ENCODE measurements at places on chromosomes 5 and 9. TPM values are rescaled to one million over a fixed set of nuclear protein-coding genes. Genes with fewer than 3 reads are reported as not detected.

The TGFBI gene
- 270 TPM for total RNA-seq

The S1PR3 gene
- 23.1 TPM for total RNA-seq

The PDCD1LG2 gene
- 6.9 TPM for total RNA-seq

The IDNK gene
- total RNA-seq = 7.8 TPM

The MAPK9 gene
- 27.6 TPM for total RNA-seq

The SPARC gene
- total RNA-seq = 408 TPM

The PCA3 gene
- total RNA-seq = not detected

The SPINK14 gene
- not detected for total RNA-seq

The MFAP3 gene
- total RNA-seq = 65.2 TPM

The N4BP3 gene
- total RNA-seq = 0.26 TPM

The SNCB gene
- 0.17 TPM for total RNA-seq

The SMAD5 gene
- total RNA-seq = 44.3 TPM

The C9orf43 gene
- total RNA-seq = 0.50 TPM

The HTR4 gene
- not detected for total RNA-seq

The LRRC19 gene
- total RNA-seq = not detected

The STK32A gene
- 2.8 TPM for total RNA-seq

The ARHGEF37 gene
- 5.3 TPM for total RNA-seq

The SPRY4 gene
- total RNA-seq = 4.5 TPM

The TEX53 gene
- total RNA-seq = not detected

The POU4F3 gene
- total RNA-seq = not detected

The SEMA6A gene
- total RNA-seq = 0.26 TPM

The ELOVL7 gene
- total RNA-seq = under 0.01 TPM

The EGR1 gene
- 8.8 TPM for total RNA-seq

The JADE2 gene
- 45.9 TPM for total RNA-seq

The FBLL1 gene
- total RNA-seq = 3.9 TPM

The PCDHGB5 gene
- total RNA-seq = 17.5 TPM

The RAI14 gene
- 82.7 TPM for total RNA-seq

The TUSC1 gene
- 10.5 TPM for total RNA-seq

The AQP7 gene
- 0.26 TPM for total RNA-seq

The CDC23 gene
- total RNA-seq = 26.8 TPM

The ROR2 gene
- 27.9 TPM for total RNA-seq

The C9orf153 gene
- 0.51 TPM for total RNA-seq

The SNCAIP gene
- total RNA-seq = 5.1 TPM

The REEP2 gene
- total RNA-seq = 14.4 TPM

The PPP3R2 gene
- total RNA-seq = not detected

The FSTL4 gene
- not detected for total RNA-seq

The CHSY3 gene
- 1.3 TPM for total RNA-seq

The APBA1 gene
- total RNA-seq = 8.8 TPM

The SKIC3 gene
- 152 TPM for total RNA-seq

The GABRA1 gene
- not detected for total RNA-seq

The SPINK7 gene
- total RNA-seq = not detected

The ANKRD31 gene
- 0.26 TPM for total RNA-seq

The TMC1 gene
- total RNA-seq = not detected

The ARRDC1 gene
- total RNA-seq = 11.0 TPM

The SHISAL2B gene
- total RNA-seq = not detected

The INSL4 gene
- not detected for total RNA-seq

The GPR151 gene
- total RNA-seq = not detected
